Cortex of kidney (tissue), 1 donor: ENCODE measurements at places on chromosomes 4 and X.

- no peak for DNase-seq
Observed at GRCh38 chrX:78619834-78620233, 39.3 kb downstream of the RTL3 start.

DNA sequence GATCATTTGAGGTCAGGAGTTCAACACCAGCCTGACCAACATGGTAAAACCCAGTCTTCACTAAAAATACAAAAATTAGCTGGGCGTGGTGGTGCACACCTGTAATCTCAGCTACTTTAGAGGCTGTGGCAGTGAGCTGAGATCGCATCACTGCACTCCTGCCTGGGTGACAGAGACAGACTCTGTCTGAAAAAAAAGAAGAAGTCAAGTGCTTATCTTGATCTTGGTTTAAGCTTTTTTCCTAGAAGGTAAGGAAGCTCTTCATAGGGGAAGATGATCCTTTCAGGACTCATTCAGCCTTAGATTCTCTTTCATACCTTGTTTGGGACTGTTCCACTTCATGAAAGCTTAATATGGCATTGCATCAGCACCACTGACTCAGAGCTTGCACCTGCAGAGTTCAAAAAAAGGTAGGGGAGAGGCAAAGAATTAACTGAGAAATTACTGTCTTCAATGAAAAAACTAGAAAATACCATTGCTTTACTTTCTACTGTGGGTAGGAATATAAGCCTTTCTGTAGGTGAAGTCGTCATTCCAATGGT, 70.8 kb upstream of the EPGN start:
- no peak for DNase-seq

GRCh38 chrX:155094468-155095061, 23.3 kb downstream of the BRCC3 start:
- DNase-seq, result no peak

- no peak for DNase-seq
Observed at GRCh38 chrX:11100281-11101035, 10.7 kb upstream of the HCCS start.

- no peak for DNase-seq
Observed at GRCh38 chr4:39542611-39543012, 15.4 kb upstream of the UGDH start.

DNA sequence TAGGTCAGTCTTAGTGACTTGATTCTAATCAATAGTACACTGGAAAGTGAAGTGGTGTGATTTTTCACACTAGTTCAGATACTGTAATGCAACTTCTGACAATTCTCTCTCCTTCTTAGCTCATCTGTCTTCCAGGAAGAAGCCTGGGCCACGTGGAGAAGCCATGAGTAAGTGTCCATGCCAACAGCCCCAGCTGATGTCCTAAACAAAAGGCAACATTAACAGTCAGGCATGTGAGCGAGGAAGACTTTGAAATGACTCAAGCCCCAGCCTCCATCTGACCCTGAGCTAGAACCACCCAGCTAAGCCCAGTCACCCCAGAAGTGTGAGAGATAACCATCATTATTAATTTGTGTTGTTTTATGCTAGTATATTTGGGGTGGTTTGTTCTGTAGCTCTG, 115.7 kb upstream of the MAGEB16 start:
- DNase-seq, result no peak

DNA sequence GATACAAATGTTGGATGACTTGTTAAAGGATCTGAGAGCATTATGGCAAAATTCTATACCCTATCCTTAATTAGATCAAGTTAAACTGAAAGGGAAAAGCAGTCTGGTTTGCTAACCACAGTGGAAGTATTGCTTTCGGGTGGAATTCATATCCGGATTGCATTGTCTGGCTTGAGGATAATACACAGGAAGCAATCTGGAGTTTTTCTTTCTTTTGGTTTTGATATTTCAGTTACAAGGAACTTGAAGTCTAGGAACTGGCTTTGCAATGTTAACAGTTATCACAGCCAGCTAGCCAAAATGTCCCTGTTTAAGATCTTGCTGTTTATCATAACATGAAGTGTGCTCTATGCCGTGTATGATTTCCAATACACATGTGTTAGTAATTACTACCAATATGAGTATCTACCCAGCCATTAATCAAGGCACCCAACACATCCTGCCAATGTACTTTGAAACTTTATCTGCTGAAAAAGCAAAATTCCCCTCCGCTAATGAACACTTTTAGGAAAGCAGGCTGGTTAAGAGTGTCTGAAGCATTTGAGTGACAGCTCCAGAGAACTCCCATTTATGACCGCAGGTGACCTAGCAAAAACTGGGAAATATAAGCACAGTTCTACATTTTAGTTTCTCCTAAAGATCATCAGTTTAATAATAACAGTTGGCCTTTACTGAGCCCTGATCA, 146.4 kb downstream of the PALLD start:
- DNase-seq, result no peak

DNA sequence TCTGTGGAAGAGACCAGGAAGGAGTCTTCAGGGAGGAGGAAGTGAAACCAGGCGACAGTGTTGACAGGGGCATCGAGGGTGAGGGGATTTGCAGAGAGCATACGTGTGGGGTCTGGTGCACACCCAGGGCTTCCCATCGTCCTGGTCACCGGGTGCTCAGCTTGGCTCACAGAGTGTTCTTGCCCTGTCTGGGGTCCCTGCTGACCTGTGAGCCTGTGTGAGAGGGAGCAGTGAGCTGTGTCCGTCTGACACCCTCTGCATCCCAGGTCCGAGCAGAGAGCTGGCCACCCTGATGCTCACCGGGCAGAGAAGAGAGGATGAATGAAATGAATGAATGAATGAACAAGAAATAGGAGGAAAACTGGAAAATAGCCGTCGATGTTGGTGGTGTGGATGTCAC, 46.5 kb downstream of the CPZ start:
- no peak for DNase-seq
